ENCODE measurements at places on chromosomes 1 and 21.

DNA sequence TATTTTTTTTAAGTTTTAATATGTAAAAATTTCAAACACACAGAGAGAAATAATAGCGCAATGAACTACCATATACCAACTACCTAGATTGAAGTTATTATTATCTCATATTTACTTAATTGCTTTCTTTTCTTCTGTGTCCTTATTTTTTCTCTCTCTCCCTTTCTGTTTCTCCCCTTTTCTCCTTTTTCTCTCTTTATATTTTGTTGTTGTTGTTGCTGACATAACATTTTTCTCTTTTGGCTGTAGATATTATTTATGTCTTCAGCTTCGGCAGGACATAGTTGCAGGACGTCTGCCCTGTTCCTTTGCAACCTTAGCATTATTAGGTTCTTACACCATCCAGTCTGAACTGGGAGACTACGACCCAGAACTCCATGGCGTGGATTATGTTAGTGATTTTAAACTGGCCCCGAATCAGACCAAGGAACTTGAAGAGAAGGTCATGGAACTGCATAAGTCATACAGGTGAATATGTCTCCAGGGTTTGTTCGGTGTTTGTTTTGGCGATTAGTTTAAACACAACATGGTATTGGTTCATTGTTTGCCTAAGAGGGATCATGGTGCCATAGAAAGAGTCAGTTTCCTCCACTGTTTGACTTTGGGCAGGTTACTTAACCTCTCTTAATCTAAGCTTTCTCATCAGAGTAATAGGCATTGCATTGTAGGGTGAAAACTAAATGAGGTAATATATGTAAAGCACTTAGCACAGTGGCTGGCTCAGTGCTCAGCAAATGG lies 103.8 kb downstream of the EPB41 start:
- DNase-seq = no peak

DNA sequence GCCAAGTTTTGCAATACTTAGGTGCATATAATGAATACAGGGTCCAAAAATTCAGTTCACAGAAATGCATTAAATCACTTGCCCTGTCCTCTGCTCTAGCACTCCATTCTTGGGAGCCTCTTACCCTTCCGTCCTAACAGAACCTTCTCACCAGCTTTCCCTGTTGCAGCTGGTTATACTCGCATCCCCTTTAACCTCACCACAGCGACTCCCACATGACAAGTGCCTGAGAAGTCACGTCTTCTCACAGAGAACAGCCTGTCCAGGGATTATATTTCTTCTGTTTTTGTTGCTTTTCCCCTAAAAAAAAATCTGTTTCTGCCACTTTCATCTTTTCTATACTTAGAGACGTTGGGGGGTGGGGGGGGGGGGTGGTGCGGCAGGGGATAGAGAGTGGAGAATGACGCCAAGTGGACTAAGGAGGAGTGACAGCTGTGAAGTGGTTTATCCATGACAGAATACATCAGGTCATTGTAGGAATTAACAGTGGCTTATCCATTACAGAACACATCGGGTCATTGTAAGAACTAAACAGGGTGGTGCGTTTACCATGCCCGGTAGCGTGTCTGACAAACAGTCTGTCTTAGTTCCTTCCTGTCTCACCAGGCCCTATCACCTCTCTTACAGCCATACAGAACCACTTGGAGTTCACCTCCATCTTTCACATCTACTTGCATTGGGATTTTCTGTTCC lies 117.6 kb downstream of the UBE2U start:
- no peak for DNase-seq

GRCh38 chr1:41322101-41322661 lies 39.1 kb upstream of the FOXO6 start:
- DNase-seq = no peak

DNA sequence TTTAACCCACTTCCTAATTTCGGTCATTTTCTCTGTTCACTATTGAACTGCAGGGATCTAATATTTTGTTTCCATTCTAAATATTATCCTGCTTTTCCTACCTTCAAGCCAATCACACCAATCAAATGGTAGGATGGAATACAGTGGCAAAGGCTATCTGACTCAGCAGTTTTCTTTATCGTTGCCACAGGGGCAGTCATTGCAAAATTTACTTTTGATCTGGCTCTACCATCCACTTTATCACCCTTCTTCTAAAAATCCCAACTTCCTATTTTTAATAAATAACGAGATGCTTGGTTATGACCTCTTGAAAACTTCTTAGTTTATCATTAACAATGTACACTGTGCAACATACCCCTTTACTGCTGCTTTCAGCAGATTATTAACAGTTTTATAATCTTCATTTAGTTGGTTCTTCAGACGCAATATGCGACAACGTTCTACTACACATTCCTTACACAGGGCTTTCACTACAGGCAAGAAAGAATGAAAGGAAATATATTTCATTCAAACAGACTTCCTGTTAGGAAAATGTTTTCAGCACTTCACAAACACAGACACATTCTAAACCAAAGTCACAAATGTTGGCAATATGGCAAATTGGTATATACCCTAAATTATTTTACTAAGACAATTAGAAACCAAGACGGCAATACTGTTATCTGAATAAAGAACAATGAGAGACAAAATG lies 52.3 kb upstream of the RAP1GAP start:
- no peak for DNase-seq

DNA sequence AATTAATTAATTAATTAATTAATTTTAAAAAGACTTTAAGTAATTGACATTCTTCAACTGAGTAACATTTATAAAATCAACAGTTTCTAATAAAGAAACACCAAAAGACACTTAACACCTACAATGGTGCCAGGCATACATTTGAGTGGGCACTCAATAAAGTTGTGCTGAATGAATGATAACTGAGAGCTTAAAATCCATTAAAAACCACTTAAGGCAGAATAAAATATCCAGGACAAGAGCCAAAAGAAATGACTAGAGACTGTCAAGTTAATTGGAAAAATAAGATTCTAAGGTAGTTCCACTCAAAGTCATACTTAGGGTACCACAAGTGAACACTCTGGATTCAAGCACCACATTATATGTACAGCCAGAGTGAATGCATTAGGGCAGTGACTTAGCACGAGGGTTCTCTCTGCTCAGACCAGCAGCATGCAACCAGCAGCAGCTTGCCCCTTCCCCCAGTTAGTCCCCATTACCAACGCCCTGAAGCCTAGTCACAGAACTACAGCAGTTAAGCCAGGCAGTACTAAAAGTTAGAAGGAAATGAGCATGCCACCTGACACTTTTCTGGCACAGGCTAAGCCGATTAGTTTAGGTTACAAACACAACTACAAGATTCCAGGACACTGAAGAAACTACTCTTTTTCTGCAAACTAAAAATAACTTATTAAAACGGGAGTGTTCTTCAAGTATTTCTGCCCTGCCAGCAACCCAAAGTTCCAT lies 46.5 kb downstream of the LUZP1 start:
- no peak for DNase-seq

DNA sequence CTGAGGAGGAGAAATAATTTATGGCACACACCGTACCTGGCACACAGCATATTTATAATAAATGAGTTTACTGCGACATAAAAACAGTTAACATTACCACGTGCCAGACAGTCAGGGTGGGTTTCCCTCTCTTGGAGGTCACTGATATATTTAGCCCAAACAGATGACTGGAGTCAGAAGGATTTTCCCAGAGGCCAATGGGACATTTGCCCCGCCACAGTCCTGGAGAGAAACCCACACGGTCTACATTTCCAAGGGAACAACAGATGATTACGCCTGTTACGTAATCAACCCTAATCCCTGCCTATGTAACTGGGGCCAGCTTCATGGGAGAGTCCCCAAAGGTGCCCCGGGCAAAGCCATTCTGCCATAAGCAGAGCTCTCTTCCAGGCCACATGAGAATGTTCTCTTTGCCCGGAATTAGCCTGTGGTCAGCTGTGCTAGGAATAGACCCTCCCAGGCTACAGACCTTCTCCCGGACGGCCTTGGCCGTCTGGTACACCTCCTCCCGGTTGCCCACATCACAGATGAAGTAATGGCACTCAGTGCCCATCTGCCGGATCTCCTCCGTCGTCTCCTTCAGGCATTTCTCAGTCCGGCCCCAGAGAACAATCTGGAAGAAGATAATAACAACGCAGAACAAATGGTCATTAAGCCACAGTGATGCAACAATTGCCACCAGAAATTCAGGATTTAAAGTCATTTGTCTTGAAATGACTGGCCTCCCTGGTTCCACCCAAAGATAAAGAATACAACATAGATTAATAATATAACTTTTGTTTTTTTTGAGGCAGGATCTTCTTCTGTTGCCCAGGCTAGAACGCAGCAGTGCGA lies 37.7 kb downstream of the DHRS3 start:
- DNase-seq = no peak

DNA sequence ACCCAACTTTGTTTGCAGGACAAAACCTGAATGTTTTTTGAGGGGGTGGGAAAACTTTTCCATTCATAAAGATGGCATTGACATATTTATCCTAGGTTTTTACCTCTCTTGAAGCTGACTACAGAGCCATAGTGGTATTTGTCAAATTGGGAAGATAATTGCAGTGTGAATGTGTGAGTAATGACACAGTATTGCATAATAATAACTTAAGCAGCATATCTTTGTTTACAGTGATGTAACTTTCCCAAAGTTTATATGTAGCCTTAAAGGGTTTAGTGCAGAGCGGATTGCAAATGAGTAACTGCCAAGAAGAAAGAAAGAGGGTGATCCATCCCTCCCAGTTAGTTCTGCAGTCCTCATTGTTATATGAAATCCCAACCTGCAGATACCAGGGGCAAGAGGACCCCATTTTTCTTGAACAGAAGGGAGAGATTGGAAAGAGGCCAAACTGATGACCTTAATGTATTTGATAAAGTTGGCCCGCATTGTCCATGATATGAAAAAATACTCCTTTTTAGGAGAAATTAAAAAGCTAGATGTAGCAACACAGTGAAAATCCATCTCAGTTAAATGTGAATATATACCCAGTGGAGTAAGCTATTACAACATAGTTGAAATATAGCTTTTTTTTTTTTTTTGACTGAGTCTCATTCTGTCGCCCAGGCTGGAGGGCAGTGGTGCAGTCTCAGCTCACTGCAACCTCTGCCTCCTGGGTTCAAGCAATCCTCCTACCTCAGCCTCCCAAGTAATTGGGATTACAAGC lies 23.7 kb upstream of the NFIA start:
- DNase-seq = no peak

DNA sequence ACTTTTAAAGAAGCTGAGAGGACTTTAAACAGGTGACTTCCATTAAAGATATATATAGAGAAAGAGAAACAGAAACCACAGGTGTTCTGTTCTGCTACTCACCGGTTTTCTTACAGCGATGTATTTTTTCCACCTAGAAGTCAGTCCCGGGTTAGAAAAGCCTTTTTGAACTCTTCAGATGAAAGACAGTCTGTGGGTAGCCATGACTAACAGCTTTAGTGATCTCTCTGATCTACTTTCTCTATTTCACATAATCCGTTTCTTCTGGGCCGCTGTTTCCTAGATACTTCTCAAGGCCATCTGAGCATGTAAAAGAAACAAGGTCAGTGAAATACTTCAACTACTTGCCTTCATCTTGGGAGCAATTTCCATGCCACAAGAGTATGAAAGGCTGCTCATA lies 25.1 kb downstream of the WDR64 start:
- no peak for DNase-seq

DNA sequence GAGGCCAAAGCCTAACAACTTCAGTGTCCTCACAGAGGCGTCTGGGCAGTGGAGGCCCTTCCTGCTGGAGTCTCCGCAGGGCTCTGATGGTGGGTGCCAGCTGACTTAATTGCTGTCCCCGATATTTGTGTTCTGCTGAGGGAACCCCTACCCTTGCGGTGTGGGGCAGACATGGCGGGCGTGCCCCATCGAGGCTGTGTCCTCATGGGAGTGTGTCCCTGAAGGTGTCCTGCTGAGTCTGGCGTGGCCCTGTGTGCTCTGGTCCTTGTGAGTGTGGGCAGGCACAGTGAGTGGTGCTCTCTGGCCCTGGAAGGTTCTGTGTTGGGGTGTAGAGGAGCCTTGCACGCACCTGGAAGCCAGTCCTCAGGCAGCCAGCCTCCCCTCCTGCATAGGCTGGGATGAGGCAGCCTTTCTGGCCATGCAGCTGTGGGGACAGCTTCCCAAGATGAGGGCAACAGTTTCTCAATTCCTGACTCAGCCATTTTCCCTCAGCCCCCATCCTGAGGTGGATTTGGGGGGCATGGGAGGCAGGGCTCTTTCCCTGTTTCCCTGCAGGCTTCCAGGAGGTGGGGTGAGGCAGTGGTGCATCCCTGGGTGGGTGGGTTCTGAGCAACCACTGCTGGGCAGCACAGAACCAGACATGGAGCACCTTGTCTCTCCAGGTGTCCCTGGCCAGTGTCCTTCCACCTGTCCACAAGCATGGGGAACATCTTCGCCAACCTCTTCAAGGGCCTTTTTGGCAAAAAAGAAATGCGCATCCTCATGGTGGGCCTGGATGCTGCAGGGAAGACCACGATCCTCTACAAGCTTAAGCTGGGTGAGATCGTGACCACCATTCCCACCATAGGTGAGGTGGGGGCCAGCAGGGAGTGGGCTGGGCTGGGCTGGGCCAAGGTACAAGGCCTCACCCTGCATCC lies 6.5 kb downstream of the C1orf35 start:
- peak; percentile 15 for DNase-seq

- no peak for DNase-seq
Measured at GRCh38 chr1:27253596-27253995, 19.2 kb downstream of the WDTC1 start.

DNA sequence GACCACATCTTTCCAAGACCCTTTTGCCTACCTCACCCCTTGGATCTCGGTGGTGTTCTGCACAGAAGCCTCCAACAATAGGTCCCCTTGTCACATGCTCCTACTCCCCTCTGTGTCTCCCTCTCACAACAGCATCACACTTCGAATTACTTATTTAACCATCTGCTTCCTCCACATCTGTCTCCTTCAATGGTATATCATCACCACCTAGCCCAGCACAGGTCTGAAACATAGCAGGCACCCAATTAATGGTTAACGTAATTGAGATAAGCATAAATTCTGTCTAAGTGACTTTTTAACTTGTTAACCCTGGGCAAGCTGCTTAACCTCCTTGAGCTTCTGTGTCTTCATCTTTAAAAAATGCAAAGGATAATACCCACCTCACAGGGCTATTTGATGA lies 100.3 kb upstream of the BARHL2 start:
- DNase-seq = no peak

DNA sequence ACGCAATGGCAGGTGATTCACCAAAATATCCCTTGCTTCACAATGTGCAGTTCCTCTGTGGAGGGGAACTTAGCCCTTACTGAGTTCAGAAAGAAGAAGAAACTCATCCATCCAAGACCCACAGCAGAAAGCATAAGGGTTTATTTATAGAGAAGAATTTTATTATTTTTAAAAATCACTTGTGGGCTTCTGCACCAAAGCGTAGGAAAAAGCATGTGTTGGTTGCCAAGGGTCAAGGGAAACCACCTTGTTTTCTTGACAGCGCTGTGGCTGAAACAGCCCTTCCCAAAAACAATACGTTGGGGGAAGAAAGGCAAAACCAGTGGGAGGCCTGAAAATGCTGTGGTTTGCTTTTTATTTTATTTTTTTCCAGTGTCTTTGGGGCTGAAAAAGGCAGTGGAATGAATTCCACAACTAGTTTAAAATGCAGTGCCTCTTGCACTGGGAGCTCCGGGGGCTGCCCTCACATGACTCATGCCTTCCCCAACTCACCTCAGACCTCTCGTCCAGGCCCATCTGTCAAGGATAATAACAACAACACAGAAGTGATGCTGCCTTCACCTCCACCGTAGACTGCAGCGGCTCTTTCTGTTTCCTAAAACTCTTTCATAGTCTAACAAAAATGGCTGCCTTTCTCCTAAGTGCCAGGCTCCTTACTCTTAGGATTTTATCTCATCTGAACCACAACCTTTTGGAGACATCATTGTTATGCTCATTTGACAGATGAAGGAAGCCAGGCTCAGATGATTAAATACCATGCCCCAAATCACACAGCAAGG lies 224.2 kb upstream of the JUN start:
- DNase-seq = no peak
